PC-3 (cell line): ENCODE measurements at places on chromosomes 4 and X. TPM values are rescaled to one million over a fixed set of nuclear protein-coding genes. Genes with fewer than 3 reads are reported as not detected.

Gene H2BW1
- not detected in 2 replicates for total RNA-seq

Gene MAGEA4
- total RNA-seq: not detected in 2 replicates

Gene FAM9A
- not detected in 2 replicates for total RNA-seq

Gene FHDC1
- total RNA-seq: 0.95 and 2.2 TPM in 2 replicates

Gene BEND4
- not detected in 2 replicates for total RNA-seq

Gene CXorf38
- total RNA-seq: 16.2 and 18.3 TPM in 2 replicates

Gene MAGEB2
- total RNA-seq: not detected in 2 replicates

Gene C4orf36
- total RNA-seq: 1.8 and 2.0 TPM in 2 replicates

Gene RNF212
- total RNA-seq: not detected in 2 replicates

Gene PNMA5
- not detected in 2 replicates for total RNA-seq

Gene UGT2B15
- total RNA-seq: not detected in 2 replicates

Gene NONO
- 514 and 631 TPM in 2 replicates for total RNA-seq

Gene CSN1S1
- total RNA-seq: not detected in 2 replicates

Gene ARR3
- not detected in 2 replicates for total RNA-seq

Gene STOX2
- total RNA-seq: 2.1 and 3.6 TPM in 2 replicates

Gene IL1RAPL2
- 0.52 and 0.62 TPM in 2 replicates for total RNA-seq

Gene ANK2
- 1.4 and 1.8 TPM in 2 replicates for total RNA-seq

Gene ADRA2C
- 0.52 TPM in 1 of 2 replicates, not detected in the other for total RNA-seq

Gene VBP1
- 80.6 and 86.2 TPM in 2 replicates for total RNA-seq

Gene H2AZ1
- total RNA-seq: 384 and 433 TPM in 2 replicates

Gene ETDB
- total RNA-seq: not detected in 2 replicates

Gene NPY2R
- 0.07 and 0.29 TPM in 2 replicates for total RNA-seq

Gene ETDA
- total RNA-seq: not detected in 2 replicates

Gene MAGEA2B
- total RNA-seq: not detected in 2 replicates

Gene GPR82
- total RNA-seq: not detected in 2 replicates

Gene IQCM
- not detected in 2 replicates for total RNA-seq

Gene NXF2
- not detected in 2 replicates for total RNA-seq

Gene NUDT10
- total RNA-seq: 0.22 and 0.40 TPM in 2 replicates

Gene TRIML2
- not detected in 2 replicates for total RNA-seq

Gene SPANXB1
- total RNA-seq: 0.33 TPM in 1 of 2 replicates, not detected in the other
